ENCODE measurements at places on chromosomes 2 and 18. TPM values are rescaled to one million over a fixed set of nuclear protein-coding genes. Genes with fewer than 3 reads are reported as not detected.

- no peak for DNase-seq
These were observed 1193.9 kb upstream of the CELF4 start for GRCh38 chr18:38759457-38759856.

DNA sequence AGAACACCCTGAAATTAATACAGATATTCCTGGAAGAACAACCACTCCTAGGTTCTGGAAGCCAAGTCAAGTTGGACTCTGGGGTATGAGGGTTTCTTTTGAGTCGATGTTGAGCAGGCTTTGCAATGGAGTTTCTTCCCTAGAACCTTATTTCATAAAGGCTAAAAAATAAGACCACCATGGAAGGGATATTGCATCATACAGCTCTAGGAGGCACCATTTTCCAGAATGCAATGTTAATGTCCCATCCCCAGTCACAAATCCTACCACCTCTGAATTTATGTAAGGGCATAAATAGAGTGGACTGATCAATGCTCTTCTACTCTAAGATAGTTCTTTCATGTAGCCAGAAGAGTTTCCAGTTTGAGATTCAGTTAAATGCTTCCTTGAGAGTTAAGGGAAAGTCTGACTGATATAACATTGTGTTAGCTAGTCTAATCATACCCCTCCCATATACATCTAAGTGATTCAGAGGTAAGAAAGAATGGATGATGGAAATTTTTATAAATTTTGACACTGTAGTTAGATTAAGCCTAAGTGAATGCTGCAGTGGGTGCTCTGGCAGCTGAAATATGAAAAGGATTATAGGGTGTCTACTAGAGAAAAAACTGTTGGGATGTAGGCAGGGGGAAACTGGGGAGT, 22.0 kb downstream of the ARHGAP15 start:
- DNase-seq: no peak

DNA sequence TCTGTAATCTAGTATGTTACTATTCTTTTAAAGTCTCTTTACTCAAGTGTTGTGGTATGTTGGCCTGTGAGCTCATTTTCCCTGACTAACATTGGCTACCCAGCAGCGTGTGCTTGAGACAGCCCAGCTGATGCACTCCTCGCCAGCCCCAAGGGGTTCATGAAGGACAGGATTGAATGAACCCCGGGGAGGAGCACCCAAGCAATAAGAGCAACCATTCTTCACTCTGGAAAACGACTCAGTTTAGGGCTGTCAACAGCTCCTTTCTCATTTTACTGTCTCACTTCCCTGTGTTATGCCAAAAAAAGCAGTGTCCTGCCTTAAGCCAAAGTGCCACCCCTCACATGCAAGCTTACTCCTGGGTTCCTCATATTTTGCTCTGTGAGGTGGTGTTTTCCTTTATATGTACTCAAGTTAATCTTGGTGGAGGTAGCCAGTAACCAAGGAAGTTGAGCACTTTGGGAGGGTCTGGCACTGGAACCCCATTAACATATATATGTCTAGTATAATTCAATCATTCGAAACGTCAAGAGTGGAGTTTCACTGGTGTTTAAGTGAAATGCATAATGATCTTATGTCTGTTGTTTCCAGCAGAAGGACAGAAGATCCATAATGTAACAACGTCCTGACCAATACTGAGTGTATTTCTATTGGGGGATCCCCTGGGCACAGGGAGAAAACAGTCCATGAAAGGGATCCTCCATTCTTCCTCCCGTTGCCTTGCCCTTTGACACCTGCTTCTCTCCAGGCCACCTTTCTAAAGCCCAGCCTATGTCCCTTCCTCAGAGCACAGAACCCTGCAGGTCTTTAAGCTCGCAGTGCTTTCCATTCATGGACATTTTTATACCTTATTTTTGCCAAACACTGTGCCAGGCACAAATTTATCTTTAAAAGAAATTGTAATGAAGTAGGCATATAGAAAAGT, 43.2 kb downstream of the ATIC start:
- no peak for DNase-seq

- DNase-seq: no peak
These were observed 44.5 kb upstream of the SERTAD2 start for GRCh38 chr2:64698177-64698643.

DNA sequence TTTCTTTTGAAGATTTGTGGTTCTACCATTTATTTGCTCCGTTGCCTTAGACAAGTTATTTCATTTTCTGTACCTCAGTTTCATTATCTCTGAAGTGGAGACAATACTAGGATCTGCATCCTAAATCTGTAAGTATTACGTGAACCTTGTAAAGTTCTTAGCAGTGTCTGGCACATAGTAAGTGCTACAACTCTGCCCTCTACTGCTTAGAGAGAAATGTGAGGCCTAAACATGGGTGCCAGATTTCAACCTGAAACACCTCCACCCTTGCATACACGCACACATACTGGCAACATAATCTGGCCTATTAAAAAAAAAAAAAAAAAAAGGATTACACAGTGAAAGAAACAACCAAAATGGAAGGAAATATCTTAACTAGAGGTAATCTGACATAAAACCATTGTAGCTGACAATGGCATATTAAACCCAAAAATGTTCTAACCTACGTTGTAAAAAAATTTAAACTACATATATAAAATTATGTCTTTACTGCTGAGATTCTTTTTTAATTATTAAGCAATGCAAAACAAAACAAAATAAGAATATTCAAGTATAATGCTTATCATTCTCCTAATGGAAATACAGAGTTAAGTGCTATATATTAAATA, 132.6 kb downstream of the MAP2 start:
- no peak for DNase-seq

GRCh38 chr2:37436323-37436722, 91.9 kb downstream of the QPCT start:
- DNase-seq: no peak

GRCh38 chr18:66900837-66901236, 296.9 kb upstream of the CDH19 start:
- no peak for DNase-seq

Gene FBLN7
- 26.9 TPM for polyA plus RNA-seq

Gene KCNG2
- 0.38 TPM for polyA plus RNA-seq

Gene CYS1
- polyA plus RNA-seq: 99.4 TPM

Gene PAX8
- polyA plus RNA-seq: 528 TPM

Gene WNT10A
- 1.3 TPM for polyA plus RNA-seq

Data from left renal pelvis (tissue), 4 donors.